ENCODE measurements at places on chromosomes 4 and X.

- DNase-seq = no peak
These were observed 207.9 kb upstream of the FAM241A start for GRCh38 chr4:111937368-111937767.

- no peak for DNase-seq
These were observed 108.6 kb downstream of the PALLD start for GRCh38 chr4:168605411-168605810.

- no peak for DNase-seq
These were observed 76.8 kb downstream of the RTL5 start for GRCh38 chrX:72054779-72055489.

DNA sequence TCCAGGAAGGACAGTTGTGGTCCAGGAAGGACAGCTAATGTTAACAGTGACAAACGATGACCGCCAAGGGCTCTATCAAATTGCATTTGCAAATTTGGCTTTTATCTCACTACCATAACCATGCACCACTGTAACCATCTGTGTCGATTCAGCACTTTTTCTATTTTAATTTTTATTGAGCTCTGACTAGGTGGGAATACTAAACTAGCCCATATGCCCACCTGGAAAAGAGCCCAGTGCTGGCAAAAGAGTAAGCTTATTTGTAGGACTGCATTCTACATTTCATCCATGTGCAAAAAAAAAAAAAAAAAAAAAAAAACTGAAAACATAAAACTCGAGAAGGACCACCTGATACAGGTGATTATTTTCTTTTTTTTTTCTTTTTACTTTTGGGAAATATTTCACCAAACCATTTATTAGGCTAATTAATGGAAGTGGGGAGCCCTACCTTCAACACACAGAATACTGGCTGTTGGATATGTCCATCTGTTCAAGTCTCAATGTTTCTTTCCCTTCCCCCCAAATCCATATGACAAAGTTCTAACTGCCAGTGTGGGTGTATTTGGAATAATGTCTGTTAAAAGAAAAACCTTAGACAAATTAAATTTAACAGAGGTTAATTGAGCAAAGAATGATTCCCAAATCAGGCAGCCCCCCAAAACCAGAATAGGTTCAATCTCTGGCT is 99.5 kb upstream of the MXRA5 start:
- DNase-seq = no peak

- DNase-seq = no peak
These were observed 1.4 kb upstream of the ZFX start for GRCh38 chrX:24148121-24148520.

- no peak for DNase-seq
These were observed 27.6 kb downstream of the ELOVL6 start for GRCh38 chr4:110170861-110171260.

GRCh38 chr4:169202145-169202699 is 68.5 kb downstream of the SH3RF1 start:
- no peak for DNase-seq

DNA sequence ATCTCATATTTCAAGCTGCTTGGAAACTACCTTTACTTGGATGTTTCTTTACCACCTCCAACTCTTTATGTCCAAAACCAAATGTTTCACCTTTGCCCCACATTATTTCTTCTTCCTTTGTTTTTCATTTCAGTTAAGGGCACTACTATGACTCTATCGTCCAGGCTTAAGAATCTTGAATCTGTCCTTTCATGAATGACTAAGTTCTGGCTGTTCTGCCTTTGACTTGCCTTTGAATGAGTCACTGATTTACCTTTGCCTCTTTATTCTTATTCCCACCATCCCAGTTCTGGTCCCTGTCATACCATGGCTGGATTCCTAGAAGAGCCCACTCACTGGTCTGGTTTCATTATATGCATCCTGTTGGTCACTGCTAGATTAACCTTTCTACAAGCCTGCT is 30.6 kb upstream of the PLAC1 start:
- no peak for DNase-seq

DNA sequence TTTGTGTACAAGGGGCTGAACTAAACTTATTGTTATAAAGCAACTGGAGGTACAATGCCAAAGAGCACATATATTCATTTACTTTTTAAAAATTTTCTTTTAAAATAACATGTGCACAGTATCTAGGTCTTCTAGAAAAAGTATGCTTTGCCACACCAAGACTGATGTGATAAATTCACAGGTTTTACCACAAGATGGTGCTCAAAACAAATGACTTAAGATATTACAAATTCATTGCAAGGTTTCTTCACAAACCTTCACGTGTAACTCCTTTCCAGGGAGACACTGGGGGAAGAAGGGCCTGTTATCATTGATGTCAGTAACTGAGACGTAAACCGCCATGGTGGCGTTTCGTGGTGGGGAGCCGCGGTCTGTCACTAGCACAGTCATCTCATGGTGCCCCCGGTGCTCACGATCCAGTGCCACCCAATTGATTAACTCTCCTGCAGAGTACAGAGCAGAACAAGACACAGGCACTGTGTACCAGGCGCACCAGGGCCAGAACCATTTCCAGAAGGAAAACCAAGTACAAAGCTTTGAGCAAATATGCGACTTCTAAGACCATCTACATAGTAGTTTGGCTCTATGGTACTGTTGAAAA is 162.2 kb downstream of the DCHS2 start:
- DNase-seq = no peak
